ENCODE measurements at places on chromosomes 12 and 14. TPM values are rescaled to one million over a fixed set of nuclear protein-coding genes. Genes with fewer than 3 reads are reported as not detected.

- peak overlapping the region; percentile 57 for H3K4me3 ChIP-seq
- H3K27me3 ChIP-seq = no peaks in the 10 kb centered on the region
- H3K4me1 ChIP-seq = no peaks in the 10 kb centered on the region
- no peaks in the 10 kb centered on the region for H3K36me3 ChIP-seq
Measured at GRCh38 chr14:64337888-64338615, 43.9 kb upstream of the ESR2 start.

- no peaks in the 10 kb centered on the region for H3K36me3 ChIP-seq
- peaks cover 5% of the 10 kb centered on the region for H3K4me1 ChIP-seq
- no peak overlapping the region for H3K27ac ChIP-seq
- no peaks in the 10 kb centered on the region for H3K27me3 ChIP-seq
- peak; percentile 79 for DNase-seq
- H3K4me3 ChIP-seq = no peak overlapping the region
Measured at GRCh38 chr12:77102691-77103090, 37.3 kb upstream of the E2F7 start.

DNA sequence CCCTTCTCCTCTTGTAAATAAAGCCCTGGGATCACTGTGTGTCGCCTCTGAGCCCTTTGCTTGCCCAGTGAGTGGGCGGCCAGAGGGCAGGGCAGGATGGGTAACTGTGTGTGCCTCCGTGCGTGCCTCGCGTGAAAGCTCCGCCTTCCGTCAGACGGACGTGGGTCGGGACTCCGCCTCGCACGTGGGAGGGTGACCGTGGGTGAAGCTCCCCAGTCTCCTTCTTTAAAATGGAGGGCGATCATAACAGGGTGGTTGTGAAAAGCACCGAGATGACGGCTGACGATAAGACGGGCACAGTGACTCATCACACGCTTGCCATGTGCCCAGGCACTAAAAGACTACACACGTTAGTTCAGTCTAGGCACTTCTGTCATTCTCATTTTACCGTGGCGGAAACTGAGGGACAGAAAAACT lies 9.2 kb downstream of the PHB2 start:
- H3K27ac ChIP-seq = no peak overlapping the region
- H3K27me3 ChIP-seq = no peaks in the 10 kb centered on the region
- H3K4me1 ChIP-seq = peaks cover 5% of the 10 kb centered on the region
- peaks cover 15% of the 10 kb centered on the region for H3K36me3 ChIP-seq
- no peak overlapping the region for H3K4me3 ChIP-seq

- peak; percentile 70 for DNase-seq
- no peaks in the 10 kb centered on the region for H3K4me1 ChIP-seq
- no peak overlapping the region for H3K27ac ChIP-seq
- no peaks in the 10 kb centered on the region for H3K27me3 ChIP-seq
- H3K36me3 ChIP-seq = no peaks in the 10 kb centered on the region
Measured at GRCh38 chr12:71392521-71393145, 47.0 kb upstream of the LGR5 start.

DNA sequence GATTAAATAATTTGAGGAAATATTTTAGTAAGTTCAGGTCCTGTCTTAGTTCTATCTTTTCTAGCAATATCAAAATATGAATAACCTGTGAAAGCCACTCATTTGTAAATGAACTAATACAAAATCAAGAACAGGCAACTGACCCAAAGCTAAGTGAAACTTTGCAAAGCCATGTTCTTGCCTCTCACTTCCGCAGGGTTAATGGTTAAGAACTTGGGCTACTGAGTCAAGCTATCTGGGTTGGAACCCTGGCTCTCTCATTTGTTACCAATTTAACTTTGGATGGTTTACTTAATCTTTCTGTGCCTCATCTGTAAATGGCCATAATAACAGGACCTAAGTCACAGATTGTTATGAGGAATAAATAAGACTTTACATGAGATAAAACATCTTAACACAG lies 2.8 kb downstream of the KIF21A start:
- no peaks in the 10 kb centered on the region for H3K36me3 ChIP-seq
- no peak for DNase-seq

DNA sequence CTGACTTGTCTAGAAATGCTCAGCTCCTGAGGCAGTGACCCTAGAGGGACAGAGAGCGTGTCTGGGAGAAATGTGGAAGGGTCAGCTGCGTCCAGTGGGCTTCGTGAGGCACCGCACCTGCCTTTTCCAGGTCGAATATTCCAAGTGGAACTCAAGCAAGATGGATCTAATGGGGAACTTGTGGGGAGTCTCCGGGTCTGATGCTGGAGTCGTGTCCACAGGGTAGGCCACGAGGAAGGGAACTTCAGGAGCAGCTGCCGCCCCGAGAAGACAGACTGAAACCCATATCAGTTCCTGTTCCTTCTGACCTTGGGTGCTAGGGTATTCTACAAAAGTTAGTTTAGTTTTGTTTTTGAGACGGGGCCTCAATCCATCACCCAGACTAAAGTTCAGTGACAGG lies 67.5 kb downstream of the TNFAIP2 start:
- DNase-seq = no peak
- no peak overlapping the region for H3K4me3 ChIP-seq
- no peaks in the 10 kb centered on the region for H3K36me3 ChIP-seq
- H3K27ac ChIP-seq = no peak overlapping the region
- peaks cover 61% of the 10 kb centered on the region for H3K27me3 ChIP-seq
- peaks cover 4% of the 10 kb centered on the region for H3K4me1 ChIP-seq

GRCh38 chr12:22458298-22458937 lies 85.9 kb downstream of the C2CD5 start:
- no peak overlapping the region for H3K4me3 ChIP-seq
- no peaks in the 10 kb centered on the region for H3K27me3 ChIP-seq
- no peak overlapping the region for H3K27ac ChIP-seq
- DNase-seq = no peak

- H3K4me3 ChIP-seq = no peak overlapping the region
- no peaks in the 10 kb centered on the region for H3K27me3 ChIP-seq
- H3K36me3 ChIP-seq = no peaks in the 10 kb centered on the region
Measured at GRCh38 chr12:13724136-13724535, 257.3 kb downstream of the GRIN2B start.

DNA sequence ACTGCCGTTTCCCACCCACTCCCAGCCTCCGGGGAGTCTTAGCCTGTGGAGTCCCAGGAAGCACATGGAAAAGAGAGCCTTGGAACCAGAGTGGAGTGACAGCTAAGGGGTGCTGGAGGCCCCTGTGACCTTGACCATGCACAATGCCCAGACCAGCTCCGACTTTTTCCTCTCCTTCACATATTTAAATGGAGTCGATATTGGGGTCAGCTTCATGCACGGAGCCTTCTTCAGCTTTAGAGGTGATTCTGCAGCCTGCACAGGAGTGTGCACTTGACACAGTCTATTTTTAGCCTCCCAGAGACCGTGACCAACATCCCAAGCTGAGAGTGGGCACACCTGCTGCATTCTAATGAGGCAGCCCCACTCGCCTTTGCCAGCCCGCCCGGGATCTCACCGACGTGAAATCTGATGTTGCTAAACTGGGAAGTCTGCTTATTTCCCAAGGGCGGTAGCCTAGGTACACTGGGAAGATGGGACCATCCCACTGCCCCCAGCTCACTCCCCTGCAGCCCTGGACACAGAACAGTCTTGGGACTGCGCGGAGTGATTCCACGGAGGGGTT lies 47.5 kb downstream of the PRMT8 start:
- no peak overlapping the region for H3K27ac ChIP-seq
- H3K4me3 ChIP-seq = no peak overlapping the region

DNA sequence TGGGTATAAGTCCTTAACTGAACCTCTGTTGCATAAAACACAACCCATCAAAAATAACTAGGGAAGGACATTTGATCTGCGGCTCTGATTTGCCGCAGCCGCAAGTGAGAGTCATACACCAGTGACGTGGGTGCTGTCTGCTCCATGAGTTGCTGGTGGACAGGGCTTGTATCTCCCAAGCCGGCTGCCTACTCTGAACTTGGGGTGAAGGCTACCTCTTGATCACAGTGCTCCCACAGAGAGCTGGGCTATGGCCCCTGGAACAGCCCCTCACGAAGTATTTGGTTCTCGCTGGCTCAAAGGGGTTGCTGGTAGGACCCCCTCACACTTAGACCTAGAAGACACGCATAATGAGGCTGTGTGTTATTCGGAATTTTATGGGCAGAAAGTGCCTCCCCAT lies 118.8 kb downstream of the TMEM132C start:
- no peaks in the 10 kb centered on the region for H3K27me3 ChIP-seq
- DNase-seq = no peak
- H3K4me3 ChIP-seq = no peak overlapping the region
- H3K4me1 ChIP-seq = no peaks in the 10 kb centered on the region

- H3K27me3 ChIP-seq = no peaks in the 10 kb centered on the region
- no peaks in the 10 kb centered on the region for H3K4me1 ChIP-seq
- no peak overlapping the region for H3K27ac ChIP-seq
- H3K36me3 ChIP-seq = no peaks in the 10 kb centered on the region
Measured at GRCh38 chr12:23088594-23088993, 463.6 kb downstream of the ETNK1 start.

DNA sequence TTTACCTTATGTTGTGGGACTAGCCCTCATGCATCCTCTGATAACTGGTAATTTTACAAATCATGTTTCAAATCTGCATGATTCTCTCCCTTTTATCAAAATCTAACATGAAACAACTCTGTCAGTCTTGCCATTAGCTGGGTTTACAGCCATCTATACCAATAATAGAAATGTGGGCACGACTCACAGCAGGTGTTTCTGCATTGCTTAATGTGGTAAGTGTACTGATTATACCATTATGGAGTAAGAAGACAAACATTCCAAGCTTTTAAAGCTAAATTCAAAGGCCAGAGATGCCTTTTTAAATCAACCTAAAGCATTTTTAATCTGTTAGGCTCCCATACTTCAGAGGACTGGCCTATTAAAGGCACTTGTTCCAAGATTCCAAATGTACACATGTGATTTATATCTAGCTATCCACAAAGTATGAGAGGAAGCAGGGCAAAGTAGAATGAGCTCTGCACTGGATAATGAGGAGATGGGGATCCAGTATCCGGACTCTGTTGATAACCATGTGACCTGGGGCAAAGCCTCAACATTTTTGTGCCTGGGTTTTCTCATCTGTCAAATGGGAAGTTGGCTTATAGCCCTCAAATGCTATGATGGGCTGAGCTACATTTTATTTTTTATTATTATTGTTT lies 52.3 kb upstream of the FUT8 start:
- H3K4me1 ChIP-seq = peaks cover 2% of the 10 kb centered on the region
- DNase-seq = no peak
- no peak overlapping the region for H3K27ac ChIP-seq
- H3K4me3 ChIP-seq = no peak overlapping the region
- H3K27me3 ChIP-seq = no peaks in the 10 kb centered on the region
- no peaks in the 10 kb centered on the region for H3K36me3 ChIP-seq

GRCh38 chr12:639988-640387 lies 23.3 kb downstream of the NINJ2 start:
- peaks cover 4% of the 10 kb centered on the region for H3K4me1 ChIP-seq
- no peaks in the 10 kb centered on the region for H3K36me3 ChIP-seq
- DNase-seq = no peak
- H3K27ac ChIP-seq = no peak overlapping the region
- H3K4me3 ChIP-seq = no peak overlapping the region

- H3K27me3 ChIP-seq = no peaks in the 10 kb centered on the region
- H3K36me3 ChIP-seq = peaks cover 9% of the 10 kb centered on the region
- H3K27ac ChIP-seq = no peak overlapping the region
- DNase-seq = peak; percentile 67
- peaks cover 13% of the 10 kb centered on the region for H3K4me1 ChIP-seq
- H3K4me3 ChIP-seq = no peak overlapping the region
Measured at GRCh38 chr14:59358102-59358501, 107.1 kb downstream of the GPR135 start.

PLBD1 gene
- not detected for total RNA-seq

GALNT9 gene
- total RNA-seq = under 0.01 TPM
